ENCODE measurements at places on chromosomes 2 and 18.

DNA sequence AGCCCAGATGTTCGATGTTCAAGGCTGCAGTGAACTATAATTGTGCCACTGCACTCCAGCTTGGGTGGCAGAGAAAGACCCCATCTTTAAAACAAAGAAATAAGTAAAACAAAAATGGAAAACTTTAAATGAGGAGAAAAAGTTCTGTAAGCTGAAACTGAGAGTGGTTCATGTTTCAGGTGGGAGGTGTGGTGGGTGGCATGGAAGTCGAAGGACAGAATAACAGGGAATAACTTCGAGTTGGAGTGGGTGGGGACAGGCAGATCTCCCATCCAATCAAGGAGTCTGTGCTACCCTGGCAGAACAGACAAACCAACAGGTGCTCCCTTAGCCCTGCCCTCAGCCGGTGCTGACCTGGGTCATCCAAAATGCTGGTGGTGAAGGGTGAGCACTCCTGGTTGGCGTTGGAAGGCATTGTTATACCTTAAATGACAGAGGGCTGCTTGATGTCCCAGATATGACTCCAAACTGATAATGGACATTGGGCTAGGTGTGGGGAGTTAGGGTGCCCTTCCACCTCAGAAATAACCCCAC, 328.4 kb downstream of the DYSF start:
- no peak for DNase-seq

- DNase-seq: no peak
Measured at GRCh38 chr18:36693931-36694620, 134.7 kb downstream of the TPGS2 start.

GRCh38 chr2:216181351-216181750, 72.2 kb downstream of the XRCC5 start:
- DNase-seq: no peak

GRCh38 chr2:46988230-46988629, 72.6 kb upstream of the MCFD2 start:
- no peak for DNase-seq

DNA sequence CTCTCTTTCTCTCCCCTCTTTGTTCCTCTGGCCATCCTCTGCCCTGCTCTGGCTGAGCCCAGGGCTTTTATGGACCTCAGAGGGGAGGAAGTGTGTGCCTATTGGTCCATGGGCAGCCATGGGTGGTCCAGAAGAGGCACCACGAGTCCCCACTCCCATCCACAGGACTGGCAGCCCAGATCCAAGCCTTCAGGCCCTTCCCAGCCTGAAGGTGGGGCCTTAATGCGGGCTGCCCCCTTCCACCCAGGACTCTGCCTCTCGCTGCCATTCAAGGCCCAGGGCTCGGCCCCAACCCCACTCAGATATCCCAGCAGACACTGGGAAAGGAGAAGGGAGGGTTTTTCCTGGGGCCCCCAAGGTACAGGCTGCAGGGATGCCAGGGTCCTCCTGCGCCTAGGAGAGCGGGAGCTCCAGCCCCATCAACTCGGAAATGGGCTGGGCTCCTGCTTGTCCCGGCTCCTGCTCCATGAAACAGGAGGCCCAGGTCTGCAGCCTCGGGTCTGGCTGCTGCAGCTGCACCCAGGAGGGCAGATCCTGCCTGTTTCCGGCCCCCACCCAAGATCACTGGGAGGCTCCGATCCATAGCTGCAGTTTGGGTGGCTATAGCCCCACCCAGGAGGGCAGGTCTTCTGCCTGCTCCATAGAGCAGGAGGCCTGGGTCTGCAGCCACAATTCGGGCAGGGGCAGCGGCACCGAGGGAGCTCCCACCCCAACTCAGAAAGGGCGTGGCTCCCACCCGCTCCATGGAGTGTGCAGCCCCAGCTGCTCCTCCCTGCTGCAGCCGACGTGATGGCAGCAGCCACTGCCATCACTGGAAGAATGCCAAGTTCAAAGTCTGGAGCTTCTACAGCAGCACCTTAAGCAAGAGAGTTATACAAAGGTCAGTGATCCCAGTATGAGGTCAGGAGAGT, 116.6 kb upstream of the RBBP8 start:
- no peak for DNase-seq
